ENCODE measurements at places on chromosomes 11 and 22.

DNA sequence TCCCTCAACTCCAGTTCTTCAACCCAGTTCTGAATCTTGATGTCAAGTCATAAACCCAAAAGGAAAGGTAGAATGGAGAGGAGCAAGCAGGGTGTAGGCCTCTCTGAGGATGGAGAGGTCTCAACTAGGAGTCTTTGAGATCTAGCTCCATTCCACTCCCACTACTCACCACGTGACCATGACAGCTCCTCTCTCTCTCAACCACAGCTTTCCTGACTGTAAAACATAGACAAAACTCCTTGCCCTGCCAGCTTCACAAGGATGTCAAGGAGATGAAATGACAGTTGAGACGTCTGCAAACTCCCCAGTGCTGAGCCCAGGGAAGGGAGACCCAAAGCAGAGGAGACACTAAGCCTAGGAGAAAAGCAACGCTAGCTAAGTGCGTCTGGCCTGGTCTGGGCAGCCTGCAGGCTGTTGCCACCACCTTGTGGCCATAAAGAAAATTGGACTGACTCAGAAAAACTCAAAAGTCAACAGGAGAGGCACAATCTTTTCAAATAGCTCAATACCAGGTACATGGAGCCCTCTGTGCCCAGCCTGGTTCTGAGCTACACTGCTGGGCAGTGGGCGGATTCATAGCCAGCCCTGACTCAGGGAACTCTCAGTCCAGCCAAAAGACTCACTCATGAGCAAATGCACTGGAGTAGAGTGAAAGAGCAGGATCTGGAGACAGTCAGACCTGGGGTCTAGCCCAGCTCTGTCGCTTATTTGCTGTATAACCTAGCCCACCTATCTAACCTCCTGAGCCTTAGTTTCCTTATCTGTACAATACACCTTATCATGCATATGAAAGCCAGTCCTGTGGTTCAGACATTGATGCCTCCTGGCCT, 3.4 kb downstream of the CLPB start:
- H3K27ac ChIP-seq, result peak overlapping the region; percentile 16
- H3K27me3 ChIP-seq, result no peaks in the 10 kb centered on the region
- H3K4me1 ChIP-seq, result peaks cover 25% of the 10 kb centered on the region
- H3K4me3 ChIP-seq, result no peak overlapping the region
- peak; percentile 78 for DNase-seq

DNA sequence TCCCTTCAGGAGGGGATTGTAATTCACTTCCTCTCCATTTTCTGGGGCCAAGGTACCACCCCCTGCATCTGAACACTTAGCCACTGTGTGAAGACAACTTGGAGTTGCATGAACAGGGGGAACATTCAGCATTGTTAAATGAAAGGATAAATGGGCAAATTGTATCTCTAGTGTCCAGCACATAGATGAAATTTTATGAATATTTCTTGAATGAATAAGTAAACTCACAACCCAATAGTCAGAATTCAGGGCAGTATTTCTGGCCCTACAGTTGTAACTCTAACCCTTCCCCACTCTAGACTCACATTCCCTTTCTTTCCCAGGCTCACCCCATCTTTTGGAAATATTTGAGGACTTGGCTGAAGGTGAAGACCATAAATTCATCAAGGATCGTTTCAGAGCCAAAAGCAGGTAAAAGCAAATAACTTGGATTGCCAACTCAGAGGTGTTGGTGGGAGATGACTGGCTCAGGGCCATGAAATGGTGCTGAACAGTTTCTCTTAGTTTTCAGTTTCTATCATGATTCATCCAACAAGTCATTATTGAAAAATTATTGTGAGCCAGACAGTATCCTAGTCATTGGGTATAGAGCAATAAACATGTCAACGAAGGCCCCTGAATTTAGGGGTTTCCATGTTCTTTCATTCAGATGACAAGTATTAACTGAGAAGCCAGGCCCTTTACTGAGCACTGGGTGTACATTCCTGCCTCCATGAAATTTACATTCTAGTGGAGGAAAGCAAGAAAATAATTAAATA, 33.3 kb upstream of the ZC3H12C start:
- DNase-seq, result peak; percentile 78
- H3K4me1 ChIP-seq, result peaks cover 28% of the 10 kb centered on the region
- peak overlapping the region; percentile 69 for H3K27ac ChIP-seq
- H3K4me3 ChIP-seq, result peak overlapping the region; percentile 49

- DNase-seq, result no peak
- no peaks in the 10 kb centered on the region for H3K27me3 ChIP-seq
- no peaks in the 10 kb centered on the region for H3K4me1 ChIP-seq
- H3K27ac ChIP-seq, result no peak overlapping the region
- H3K4me3 ChIP-seq, result no peak overlapping the region
- no peaks in the 10 kb centered on the region for H3K36me3 ChIP-seq
Measured at GRCh38 chr11:5847711-5848110, 6.0 kb upstream of the OR52E6 start.

DNA sequence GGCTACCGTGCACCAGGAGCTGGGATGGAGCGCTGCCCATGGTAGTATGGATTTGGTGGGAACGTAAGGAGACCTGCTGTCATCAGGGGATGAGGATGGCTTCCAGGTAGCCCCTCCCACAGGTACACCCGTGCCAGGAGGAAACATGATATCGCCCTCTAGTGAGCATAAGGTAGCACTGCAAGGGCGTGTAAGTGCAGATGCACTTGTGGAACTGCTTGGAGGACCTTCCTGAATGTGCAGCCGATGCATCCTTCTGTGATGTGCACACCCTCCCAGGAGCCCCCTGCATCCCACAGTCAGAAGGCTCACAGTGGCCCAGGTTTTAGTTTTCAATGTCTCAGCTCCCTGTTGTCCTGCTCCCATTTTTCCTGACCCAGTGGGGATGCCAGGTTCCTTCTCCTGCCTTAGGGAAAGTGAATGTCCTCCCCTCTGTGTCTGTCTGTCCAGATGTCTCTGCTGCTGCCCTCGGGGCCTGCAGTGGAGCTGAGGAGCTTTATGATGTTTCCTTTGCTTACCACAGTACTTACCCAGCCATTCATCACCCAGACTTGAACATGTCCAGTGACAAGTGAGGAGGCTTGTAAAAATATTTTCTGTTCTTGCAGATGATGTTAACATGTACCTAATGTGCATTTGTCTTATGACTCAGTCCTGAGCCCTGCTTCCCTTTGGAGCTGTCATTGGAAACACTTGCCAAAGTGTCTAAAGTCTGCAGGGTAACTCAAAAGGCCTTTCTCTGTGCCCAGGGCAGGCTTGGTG, 49.2 kb downstream of the DBX1 start:
- no peak overlapping the region for H3K4me3 ChIP-seq
- peaks cover 19% of the 10 kb centered on the region for H3K36me3 ChIP-seq
- H3K4me1 ChIP-seq, result peaks cover 32% of the 10 kb centered on the region
- no peaks in the 10 kb centered on the region for H3K27me3 ChIP-seq
- H3K27ac ChIP-seq, result peak overlapping the region; percentile 96
- peak; percentile 71 for DNase-seq

GRCh38 chr11:122744357-122744756, 88.8 kb downstream of the UBASH3B start:
- DNase-seq, result no peak
- H3K27ac ChIP-seq, result no peak overlapping the region
- no peak overlapping the region for H3K4me3 ChIP-seq
- no peaks in the 10 kb centered on the region for H3K27me3 ChIP-seq
- peaks cover 12% of the 10 kb centered on the region for H3K4me1 ChIP-seq

GRCh38 chr11:103085758-103086365, 6.1 kb downstream of the DCUN1D5 start:
- DNase-seq, result peak; percentile 50
- H3K4me3 ChIP-seq, result no peak overlapping the region
- H3K36me3 ChIP-seq, result peaks cover 28% of the 10 kb centered on the region
- H3K4me1 ChIP-seq, result peaks cover 40% of the 10 kb centered on the region

DNA sequence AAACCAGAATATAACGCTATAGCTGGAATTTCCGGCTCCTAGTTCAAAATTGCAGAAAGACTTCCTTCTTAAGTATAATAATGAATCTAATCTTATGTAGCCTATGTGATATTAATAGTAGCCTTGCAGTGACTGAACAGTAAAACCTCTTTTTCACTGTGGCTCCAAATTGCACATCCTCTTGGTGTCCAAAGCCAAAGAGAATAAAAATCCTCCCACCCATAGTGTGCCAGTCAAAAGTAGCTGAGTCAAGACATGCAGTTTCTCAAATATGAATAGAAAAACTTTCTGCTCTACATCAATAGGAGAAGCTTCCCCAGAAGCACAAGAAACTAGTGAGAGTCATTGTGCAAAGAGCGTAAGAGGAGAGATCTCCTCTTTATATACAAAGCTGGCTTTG, 76.0 kb upstream of the PICALM start:
- no peaks in the 10 kb centered on the region for H3K27me3 ChIP-seq
- no peak for DNase-seq
- H3K4me1 ChIP-seq, result peaks cover 8% of the 10 kb centered on the region
- no peak overlapping the region for H3K27ac ChIP-seq
- H3K36me3 ChIP-seq, result no peaks in the 10 kb centered on the region

- H3K4me3 ChIP-seq, result no peak overlapping the region
- no peak overlapping the region for H3K27ac ChIP-seq
- no peaks in the 10 kb centered on the region for H3K27me3 ChIP-seq
- no peak for DNase-seq
Measured at GRCh38 chr11:25961539-25961938, 370.4 kb upstream of the ANO3 start.

DNA sequence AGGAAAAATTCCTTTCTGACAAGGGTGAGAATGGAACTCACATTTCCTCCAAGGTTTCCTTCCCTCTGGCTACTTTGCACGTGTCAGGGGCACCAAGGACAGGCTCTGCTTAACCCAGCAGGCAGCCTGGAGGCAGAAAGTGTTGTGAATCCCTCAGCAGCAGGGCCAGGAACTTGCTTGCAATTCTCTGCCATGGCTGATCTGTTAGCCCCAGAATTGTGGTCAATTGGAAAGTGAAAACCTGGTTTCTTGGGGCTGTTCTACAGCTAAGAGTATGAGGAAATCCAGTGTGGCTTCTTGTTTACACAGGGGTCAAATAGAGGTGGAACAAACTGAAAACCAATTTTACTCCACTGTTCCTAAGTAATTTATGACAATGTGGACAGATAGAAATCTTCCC, 38.3 kb upstream of the CEP295 start:
- H3K36me3 ChIP-seq, result no peaks in the 10 kb centered on the region
- peaks cover 10% of the 10 kb centered on the region for H3K27me3 ChIP-seq
- H3K4me1 ChIP-seq, result no peaks in the 10 kb centered on the region
- no peak overlapping the region for H3K27ac ChIP-seq
- H3K4me3 ChIP-seq, result no peak overlapping the region

- H3K27ac ChIP-seq, result no peak overlapping the region
- H3K4me3 ChIP-seq, result no peak overlapping the region
- peak; percentile 13 for DNase-seq
- no peaks in the 10 kb centered on the region for H3K36me3 ChIP-seq
- no peaks in the 10 kb centered on the region for H3K4me1 ChIP-seq
- H3K27me3 ChIP-seq, result no peaks in the 10 kb centered on the region
Measured at GRCh38 chr22:31891366-31892079, 52.8 kb upstream of the YWHAH start.

DNA sequence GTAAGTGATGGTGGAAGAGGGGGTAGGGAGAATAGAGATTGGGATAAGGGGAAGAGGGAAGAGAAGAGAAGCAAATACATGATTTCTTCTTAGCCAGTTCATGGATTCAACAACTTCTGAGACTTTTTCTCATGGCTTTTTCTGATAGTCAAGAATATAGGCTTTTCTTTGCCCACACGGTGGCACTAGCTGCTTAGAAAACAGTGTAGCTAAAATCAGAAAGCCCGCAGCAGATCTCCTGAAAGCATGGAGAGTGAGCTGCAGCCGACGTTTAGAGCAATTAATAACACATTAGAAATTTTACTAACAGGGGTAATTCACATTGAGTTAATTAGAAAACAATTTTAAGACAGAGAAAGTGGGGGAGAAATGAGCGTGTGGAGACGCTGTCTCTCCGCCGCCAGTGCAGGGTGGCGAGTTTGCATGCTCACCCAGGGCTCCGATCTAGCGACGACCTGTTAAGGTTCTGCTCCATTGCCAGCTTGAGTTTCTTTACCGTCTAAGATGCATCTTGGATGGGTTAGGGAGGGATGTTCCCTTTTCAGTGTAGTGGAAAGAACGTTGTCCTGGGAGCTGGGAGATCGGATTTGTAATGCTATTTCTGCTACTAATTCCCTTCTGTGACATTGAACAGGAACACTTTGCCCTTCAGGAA, 3.3 kb upstream of the RAG1 start:
- peaks cover 44% of the 10 kb centered on the region for H3K27me3 ChIP-seq
- no peak overlapping the region for H3K27ac ChIP-seq
- H3K36me3 ChIP-seq, result no peaks in the 10 kb centered on the region
- peak overlapping the region; percentile 64 for H3K4me3 ChIP-seq

- peaks cover 25% of the 10 kb centered on the region for H3K27me3 ChIP-seq
- DNase-seq, result peak; percentile 11
- H3K36me3 ChIP-seq, result no peaks in the 10 kb centered on the region
- H3K27ac ChIP-seq, result no peak overlapping the region
- peak overlapping the region; percentile 64 for H3K4me3 ChIP-seq
- H3K4me1 ChIP-seq, result no peaks in the 10 kb centered on the region
Measured at GRCh38 chr22:43110927-43111623, 525 bp downstream of the BIK start.
